ENCODE measurements at places on chromosomes 3 and 15. TPM values are rescaled to one million over a fixed set of nuclear protein-coding genes. Genes with fewer than 3 reads are reported as not detected.

Gene AEN
- 81.4 TPM for total RNA-seq

Gene RPL39L
- 6.3 TPM for total RNA-seq

Gene GRK7
- total RNA-seq, result not detected

Gene WDR93
- total RNA-seq, result not detected

Gene FOXL2
- not detected for total RNA-seq

Gene ACTRT3
- 2.0 TPM for total RNA-seq

Gene GYG1
- 112 TPM for total RNA-seq

DNA sequence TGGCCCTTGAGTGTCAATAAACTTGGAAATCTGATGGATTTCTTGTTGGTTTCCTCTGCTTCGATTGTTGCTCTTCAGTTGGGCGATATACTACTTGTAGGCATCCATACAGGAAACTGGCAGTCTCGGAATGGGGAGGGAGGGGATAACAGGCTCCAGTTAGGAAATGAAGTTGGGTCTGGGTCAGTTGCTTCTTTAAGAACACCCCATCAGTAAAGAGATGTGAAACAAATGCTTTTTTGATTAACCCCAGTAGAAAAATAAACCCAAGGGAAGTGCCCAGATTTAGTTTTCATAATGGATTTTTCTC lies 681 bp downstream of the CHMP2B start:
- no peak for DNase-seq

GRCh38 chr15:85879334-85880163 lies 84.8 kb upstream of the KLHL25 start:
- DNase-seq, result no peak

- no peak for DNase-seq
These were observed 43.6 kb upstream of the PLCL2 start for GRCh38 chr3:16841041-16841753.

GRCh38 chr3:53705024-53705745 lies 141.0 kb downstream of the CHDH start:
- DNase-seq, result no peak

- no peak for DNase-seq
These were observed 6.4 kb downstream of the ATP8B4 start for GRCh38 chr15:50112488-50113186.

GRCh38 chr3:153591561-153592245 lies 429.7 kb downstream of the RAP2B start:
- DNase-seq, result no peak

DNA sequence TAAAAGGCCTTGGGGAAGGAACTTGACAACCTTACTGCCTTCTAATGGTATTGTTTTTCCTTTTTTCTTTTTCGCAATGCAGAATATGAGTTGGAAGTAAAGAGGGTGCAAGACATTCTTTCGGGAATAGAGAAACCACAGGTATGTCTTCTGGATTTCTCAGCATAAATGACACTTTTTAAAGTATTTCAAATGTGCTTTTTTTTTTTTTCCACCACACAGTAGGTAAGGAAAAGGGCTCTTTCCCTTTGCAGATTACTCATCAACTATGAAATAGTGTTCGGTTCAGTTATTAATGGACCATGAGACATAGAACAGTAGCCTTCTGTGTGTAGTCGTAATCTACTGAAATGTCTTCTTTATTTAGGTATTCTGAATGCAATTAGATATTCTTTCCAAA lies 162.4 kb downstream of the GHSR start:
- no peak for DNase-seq

DNA sequence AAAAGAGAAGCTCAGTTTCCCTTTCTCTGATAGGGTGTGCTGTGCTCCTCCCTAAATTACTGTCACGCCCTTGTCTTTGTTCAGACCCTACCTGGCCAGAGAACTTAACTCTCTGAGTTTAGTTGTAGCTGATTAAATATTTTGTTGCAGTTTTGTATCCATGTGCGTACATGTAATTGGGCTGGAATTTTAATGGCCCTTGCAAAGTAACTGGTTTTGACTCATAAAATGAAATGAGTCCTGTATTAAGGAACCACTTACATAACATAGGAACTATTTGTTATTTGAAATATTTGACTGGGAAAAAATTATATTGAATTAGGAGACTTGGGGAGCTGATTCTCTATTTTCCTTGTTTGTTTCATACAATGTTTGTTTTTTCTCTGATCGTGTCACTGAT lies 80.2 kb downstream of the LRRK1 start:
- DNase-seq, result no peak

GRCh38 chr3:142209655-142210054 lies 15.7 kb downstream of the GK5 start:
- DNase-seq, result no peak

GRCh38 chr15:41876689-41877088 lies 17.2 kb downstream of the SPTBN5 start:
- DNase-seq, result no peak

DNA sequence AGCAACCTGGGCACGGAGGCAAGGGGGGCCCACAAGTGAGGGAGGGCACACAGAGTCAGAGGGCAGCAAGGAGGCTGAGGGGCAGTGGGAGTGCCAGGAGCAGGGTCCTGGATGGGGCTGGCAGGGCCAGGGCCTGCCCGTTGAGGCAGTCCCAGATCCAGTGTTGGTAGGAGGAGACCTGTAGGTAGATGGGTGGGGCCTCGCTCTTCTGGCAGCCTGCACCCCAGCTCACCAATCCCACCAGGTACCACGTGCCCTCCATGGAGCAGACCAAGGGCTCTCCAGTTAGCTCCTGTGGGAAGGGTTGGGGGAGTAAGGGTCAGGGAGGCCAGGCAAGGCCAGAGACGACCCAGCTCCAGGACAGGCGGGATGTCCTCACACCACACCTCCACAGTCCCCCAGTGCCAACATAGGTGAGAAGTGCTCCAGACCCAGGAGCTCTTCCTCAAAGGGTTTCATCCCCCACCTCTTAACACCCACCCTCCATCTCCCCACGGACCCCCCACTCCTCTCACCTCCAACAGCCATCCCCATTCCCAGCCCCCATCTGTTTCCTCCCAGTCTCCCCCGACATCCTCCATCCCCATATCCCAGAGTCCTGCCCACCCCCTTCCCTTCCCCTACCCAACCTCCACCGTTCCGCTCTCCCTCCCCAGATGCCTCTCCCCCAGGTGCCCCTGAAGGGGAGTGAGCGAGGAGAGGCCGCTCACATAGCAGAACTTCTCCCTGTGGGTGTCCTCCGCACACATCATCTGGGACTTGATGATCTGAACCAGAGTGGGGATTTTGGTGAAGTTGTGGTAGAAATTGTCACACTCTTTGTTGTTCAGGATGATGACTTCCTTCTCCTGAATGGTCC lies 5.2 kb downstream of the PRSS50 start:
- no peak for DNase-seq
